KG1 (cell line): ENCODE measurements at places on chromosomes 2 and 18.

GRCh38 chr18:62928326-62928725 lies 213.0 kb downstream of the PHLPP1 start:
- DNase-seq: no peak

DNA sequence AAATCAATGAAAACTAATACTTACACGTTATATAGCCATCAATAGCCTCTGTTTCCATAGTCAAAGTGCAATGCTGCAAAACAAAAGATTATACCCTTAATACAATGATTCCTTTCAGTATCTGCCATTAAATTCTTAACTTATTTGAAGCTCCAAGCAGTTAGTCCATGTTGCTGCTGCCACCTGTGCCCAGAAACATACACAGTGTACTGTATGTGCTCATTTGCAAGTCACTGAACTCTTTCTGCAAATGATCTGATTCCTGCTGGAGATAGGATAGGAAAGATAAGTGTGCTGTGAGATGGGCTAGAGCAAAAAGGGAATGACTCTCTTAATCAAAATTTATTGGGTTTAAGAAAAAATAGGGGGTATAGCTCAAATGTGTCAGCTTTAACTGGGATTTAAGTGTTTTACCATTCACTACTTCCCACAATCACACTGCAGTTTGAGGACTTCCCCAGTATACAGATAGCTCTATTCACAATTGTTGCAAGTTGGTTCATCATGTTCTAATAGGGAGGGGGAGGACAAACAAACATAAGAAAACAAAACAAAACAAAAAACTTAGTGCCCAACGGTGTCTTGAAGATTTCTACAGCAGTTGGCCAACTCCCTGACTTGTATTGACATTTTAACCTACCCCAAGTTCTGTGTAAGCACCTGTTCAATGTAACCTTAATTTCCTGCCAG lies 2.7 kb downstream of the IKZF2 start:
- no peak for DNase-seq

DNA sequence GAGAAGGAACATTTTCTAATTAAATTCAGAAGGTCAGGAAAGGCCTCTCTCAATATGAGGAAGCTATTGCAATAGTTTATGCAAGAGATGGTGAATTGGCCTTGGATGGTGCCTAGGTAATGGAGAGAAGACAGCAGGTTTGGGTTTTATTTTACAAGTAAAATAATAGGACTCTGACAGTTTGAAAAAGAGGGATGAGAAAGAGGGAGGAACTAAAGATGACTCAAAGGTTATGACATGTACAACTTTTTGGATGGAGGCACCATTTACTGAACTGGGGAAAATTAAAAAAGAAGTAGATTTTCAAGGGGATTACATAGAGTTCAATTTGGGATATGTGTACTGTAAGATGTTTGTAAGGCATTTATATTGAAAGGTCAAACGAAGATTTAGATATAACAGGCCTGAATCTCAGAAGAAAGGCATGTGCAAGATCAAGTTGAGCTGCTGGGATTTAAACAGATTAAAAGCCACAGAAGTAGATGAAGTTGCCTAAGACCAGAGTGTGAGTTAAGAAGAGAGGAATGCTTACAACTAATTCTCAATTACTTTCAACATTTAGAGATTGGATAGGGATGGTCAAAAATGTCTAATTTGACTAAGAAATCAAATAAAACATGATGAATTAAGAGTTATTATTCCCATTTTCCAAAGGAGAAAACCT lies 12.3 kb upstream of the ASNSD1 start:
- no peak for DNase-seq

GRCh38 chr2:223731503-223731902 lies 105.9 kb downstream of the AP1S3 start:
- DNase-seq: no peak

DNA sequence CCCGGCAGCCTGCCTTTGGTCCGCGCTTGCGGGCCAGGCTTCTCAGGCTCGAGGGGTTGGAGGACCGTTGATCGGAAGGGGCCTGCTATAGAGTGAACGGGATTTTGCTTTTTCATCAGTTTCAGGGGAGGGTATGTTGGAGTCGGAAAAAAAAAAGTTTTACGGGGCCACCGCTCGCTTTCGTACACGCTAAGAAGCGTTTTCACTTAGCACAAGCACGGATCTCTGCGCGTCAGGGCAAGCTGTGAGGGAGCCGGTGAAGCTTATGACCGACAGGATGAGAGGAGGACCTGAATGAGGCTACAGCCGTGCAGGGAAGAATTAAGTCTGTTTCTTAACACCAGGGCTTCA lies 443 bp downstream of the CPSF3 start:
- DNase-seq: no peak

GRCh38 chr2:158616480-158617000 lies 159.8 kb downstream of the PKP4 start:
- no peak for DNase-seq

GRCh38 chr2:47964722-47965434 lies 58.6 kb upstream of the FBXO11 start:
- DNase-seq: no peak
